ENCODE measurements at places on chromosomes 4 and X.

- DNase-seq = no peak
Measured at GRCh38 chrX:45540181-45540580, 339.5 kb upstream of the DIPK2B start.

DNA sequence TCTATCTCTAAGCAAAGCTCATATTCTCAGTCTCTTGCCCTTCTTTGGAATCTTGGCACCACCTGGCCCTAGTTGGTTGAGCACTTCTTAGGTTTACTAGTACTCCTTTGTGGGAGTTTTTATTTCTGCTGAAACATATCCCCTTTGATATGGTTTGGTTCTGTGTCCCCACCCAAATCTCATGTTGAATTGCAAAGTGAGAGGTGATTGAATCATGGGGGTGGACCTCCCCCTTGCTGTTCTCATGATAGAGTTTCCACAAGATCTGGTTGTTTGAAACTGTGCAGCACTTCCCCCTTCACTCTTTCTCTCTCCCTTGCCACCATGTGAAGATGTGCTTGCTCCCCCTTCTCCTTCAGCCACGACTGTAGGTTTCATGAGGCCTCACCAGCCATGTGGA lies 22.2 kb upstream of the SYNPO2 start:
- no peak for DNase-seq

- DNase-seq = no peak
Measured at GRCh38 chrX:150229481-150229880, 133.6 kb upstream of the MAMLD1 start.

DNA sequence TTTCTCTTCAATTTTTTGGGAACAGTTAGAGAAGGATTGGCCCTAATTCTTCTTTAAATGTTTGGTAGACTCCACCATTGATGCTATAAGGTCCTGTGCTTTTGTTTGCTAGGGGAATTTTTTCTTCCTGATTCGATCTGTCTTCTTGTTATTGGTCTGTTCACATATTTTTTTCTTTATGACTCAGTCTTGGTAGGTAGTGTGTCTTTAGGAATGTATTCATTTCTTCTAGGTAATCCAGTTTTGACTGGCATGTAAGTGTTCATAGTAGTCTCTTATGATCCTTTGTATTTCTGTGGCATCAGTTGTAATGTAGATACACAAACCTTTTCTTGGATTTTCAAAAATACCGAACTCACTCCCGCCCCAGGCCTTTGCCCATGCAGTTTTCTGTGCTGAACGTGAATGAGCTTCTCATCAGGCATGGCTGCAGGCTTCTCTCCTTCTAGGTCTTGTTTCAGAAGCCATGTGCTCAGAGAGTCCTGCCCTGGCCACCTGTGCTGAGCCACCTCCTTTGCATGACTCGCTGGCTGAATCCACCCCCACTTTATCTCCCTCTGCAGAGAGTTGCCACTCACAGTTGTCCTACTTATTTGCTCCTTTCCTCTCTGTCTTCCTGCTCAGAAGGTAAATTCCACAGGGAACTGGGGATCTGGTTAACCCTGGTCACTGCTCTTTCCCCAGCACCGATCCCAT lies 67.0 kb downstream of the STK32B start:
- no peak for DNase-seq

- DNase-seq = no peak
Measured at GRCh38 chr4:90585961-90586360, 458.8 kb downstream of the CCSER1 start.

DNA sequence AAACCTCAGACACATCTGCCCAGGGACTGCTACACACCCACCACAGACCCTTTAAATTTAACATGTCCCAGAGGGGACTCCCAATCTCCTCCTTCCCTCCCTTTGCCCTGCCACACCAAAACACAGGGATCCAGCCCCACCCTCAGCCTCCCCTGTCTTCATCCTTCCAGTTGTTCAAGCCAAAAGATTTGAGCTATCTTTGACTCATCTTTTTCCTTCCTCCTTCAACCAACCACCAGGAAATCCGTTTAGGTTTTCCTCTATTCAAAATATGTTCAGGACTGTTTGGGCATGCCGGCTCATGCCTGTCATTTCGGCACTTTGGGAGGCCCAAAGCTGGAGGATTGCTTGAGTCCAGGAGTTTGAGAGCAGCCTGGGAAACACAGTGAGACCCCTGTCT lies 6.9 kb upstream of the STK32B start:
- DNase-seq = no peak

- DNase-seq = peak; percentile 2
Measured at GRCh38 chrX:87664381-87664780, 146.8 kb downstream of the KLHL4 start.

GRCh38 chr4:107213880-107214279 lies 177.8 kb upstream of the DKK2 start:
- no peak for DNase-seq
